Breast epithelium (tissue), 4 donors: ENCODE measurements at places on chromosomes 3 and 15. TPM values are rescaled to one million over a fixed set of nuclear protein-coding genes. Genes with fewer than 3 reads are reported as not detected.

Gene XIRP1
- not detected for total RNA-seq

Gene GOLIM4
- 21.4 TPM for total RNA-seq

Gene ZNF662
- total RNA-seq: 8.2 TPM

Gene MST1R
- total RNA-seq: 0.16 TPM
